ENCODE measurements at places on chromosomes 11 and 22.

DNA sequence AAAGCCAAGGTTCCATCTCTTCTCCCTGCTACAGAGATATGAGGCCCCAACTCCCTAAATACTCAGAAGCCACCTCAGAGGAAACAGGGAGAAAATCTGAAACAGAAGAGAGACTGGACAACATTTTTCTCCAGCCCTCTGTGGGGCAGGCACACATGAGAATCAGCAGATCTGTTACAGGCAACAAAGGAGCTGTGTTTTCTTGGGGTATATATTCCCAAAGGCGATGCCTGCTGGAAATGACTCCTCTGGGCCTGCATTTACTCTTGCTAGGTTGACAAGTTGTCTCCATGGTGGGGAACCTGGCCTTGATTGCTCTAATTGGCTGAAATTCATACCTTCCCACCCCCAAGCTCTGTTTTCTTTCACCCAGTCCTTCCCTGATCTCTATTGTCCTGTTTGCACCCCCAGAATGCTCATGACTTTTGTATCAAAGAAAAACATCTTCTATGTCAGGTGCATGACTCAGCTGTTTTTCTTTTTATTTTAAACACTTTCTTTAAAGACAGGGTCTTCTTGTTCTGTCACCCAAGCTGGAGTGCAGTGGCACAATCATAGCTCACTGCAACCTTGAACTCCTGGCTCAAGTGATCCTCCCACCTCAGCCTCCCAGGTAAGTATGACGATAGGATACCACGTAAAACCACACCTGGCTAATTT lies 23.5 kb upstream of the P2RY6 start:
- DNase-seq, result no peak

- no peak for DNase-seq
Measured at GRCh38 chr11:61292356-61292755, 2.8 kb downstream of the VWCE start.

- DNase-seq, result no peak
Measured at GRCh38 chr11:87908086-87908485, 267.2 kb downstream of the RAB38 start.

DNA sequence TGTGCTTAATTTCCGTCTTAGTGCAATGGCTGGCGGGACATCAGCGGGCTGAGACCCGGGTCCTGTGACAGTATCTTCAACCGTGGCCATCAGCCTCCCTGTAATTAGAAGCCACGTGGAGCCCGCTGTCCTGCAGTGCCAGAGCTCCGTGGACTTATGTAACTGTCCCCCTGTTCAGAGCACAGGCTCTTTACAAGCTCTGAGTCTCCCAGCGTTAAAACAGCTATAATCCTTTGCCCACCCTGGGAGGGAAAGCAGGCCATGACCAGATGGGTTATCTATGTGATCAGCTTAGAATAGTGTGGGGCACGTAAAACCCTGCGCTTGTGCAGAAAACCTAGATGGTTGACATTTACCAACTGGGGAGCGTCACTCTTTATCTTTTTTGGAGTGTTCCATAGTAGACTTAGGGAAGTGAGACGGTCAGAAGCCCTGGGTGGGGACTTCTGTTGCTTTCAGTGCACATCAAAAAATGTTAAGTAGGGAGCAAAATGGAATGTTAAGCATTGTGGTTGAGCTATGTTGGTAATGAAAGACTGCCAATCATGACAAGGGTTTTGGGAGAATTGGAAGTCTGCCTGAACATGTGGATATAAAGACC lies 103.5 kb upstream of the CADM1 start:
- no peak for DNase-seq

GRCh38 chr22:26127126-26127525 lies 42.1 kb upstream of the SEZ6L start:
- DNase-seq, result no peak

DNA sequence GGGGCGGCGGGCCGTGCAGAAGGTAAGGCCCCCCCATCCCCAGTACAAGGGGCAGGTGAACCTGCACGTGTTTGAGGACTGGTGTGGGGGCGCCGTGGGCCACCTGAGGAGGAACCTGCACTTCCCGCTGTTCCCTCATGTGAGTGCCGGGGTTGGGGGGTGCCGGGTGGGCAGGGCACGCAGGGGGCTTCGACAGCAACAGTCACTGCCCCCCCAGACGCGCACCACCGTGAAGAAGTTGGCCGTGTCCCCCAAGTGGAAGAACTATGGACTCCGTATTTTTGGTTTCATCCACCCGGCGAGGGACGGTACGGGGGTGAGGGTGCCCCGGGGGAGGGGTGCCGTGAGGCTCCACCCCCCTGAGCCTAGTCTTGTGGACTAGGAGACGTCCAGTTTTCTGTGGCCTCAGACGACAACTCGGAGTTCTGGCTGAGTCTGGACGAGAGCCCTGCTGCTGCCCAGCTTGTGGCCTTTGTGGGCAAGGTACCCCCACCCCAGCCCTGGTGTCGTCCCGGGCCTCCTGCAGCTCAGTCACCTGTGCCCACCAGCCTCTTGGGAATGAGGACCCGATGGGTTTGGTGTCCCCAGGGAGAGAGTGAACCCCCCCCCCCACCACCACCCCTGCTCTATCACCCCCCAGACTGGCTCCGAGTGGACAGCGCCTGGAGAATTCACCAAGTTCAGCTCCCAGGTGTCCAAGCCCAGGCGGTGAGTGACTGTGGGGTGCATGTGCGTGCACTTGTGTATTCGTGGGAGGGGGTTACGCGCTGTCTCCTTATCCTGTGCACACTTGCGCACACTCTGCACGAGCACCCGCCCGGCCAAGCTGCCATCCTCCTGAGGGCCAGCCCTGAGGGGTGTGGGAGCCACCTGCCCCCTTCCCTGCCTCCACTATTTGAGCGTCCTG lies 3.8 kb downstream of the B4GALNT4 start:
- no peak for DNase-seq

- no peak for DNase-seq
Measured at GRCh38 chr11:107337917-107338316, 119.7 kb downstream of the CWF19L2 start.

DNA sequence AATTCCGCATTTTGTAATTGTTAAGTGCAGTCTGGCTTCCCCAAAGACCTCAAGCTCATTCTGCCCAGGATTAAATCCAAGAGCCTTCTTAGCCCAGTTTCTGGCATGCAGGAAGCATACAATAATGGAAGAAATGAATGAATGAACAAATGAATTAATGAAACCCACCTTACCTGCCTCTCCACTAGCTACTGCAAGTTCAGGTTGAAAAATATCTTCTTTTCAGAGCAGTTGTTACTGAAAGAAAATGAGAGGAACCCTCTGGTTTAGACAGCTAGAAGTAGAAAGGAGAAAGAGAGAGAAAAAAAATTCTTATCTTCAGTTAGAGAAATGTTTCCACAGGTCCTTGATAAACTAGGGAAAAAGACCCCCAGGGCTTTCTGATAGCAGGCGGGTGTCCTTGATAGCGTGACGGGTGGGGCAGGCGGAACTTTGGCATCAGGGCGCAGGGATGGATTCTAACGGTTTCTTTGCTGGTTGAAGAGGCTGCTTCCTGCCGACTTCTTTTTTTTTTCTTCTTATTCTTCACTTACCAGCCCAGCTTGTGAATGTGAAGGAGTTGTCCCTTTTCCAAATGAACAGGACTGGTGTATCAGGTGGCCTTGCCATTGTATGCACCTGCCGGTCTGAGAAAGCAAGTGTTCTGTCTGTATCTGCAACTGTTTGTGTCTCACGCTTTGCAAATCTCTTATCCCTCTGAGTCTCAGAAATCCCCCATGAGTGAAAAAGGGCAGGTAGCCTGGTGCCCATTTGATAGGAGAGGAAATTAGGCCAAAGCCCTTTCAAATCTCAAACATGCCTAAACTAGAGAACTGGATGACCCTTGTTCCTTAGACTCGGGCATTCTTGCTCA lies 10.0 kb downstream of the LMO2 start:
- no peak for DNase-seq

- DNase-seq, result no peak
Measured at GRCh38 chr11:62345861-62346260, 8.6 kb downstream of the ASRGL1 start.

GRCh38 chr11:65429068-65429681 lies 6.6 kb downstream of the NEAT1 start:
- no peak for DNase-seq

GRCh38 chr11:35654711-35655110 lies 7.9 kb upstream of the TRIM44 start:
- no peak for DNase-seq

- DNase-seq, result peak; percentile 58
Measured at GRCh38 chr11:58573451-58574104, 2.1 kb downstream of the LPXN start.
